HuH-7 (cell line): ENCODE measurements at places on chromosomes 13 and 19.

DNA sequence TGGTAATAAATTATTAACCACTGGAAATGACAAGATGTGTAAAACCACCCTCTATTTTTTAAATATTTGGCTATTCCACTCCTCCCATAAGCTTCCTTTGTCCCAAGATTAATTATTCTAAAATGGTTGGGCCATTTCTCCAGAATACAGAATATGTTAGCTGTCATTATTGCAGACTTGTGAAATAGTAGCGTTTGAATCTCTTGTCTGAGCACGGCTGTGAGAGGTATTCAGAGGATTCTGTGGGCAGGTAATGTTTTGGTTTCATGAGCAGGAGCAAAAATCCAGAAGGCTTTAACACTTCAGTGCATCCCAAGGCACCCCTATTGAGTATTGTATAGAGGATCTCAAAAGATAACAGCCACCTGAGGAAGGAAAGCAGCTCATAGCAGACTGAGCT, 256.0 kb downstream of the UQCRFS1 start:
- DNase-seq: no peak

GRCh38 chr19:18435842-18436670, 1.9 kb downstream of the ISYNA1 start:
- DNase-seq: no peak

GRCh38 chr13:95783747-95784146, 106.8 kb downstream of the DNAJC3 start:
- DNase-seq: no peak

DNA sequence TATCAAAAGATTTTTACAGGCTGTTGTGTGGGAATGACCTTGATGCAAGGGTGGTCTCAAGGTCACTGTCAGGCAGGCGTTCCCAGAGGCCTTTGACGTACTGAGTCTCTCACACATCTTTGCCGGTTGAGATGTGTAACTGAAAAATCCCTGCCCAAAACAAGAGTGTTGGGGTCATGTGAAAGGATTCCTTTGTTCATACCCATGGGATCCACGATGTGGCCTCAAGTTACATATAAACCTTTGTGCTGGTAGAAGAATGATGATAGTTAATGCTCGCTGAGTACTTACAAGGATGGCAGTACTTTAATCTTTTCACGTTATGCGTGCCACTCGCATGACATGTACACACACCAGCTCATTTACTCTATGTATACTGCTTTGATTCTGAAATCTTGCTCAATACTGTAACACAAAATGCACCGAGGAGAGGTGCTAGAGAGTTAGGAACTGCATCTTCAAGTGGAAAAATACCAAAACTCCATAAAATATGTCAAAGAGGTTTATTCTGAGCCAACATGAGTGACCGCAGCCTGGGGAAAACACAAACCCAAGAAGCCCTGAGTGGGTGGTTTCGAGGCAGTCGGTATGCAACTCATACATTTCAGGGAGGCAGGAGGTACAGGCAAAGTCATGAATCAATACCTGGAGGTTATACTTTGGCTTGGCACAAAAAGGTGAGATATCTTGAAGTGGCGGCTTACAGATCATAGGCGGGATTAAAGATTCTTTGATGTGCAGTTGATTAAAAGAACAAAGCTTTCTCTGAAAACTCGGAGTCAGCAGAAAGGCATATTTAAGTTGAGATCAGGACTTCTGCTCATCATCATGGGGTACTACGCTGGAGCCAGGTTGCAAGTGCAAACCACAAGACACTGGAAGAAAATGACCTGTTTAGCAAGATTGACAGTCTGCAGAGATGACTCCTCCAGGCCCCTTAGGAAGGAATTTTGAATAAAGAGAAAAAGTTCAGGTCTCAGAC, 87.4 kb upstream of the ARHGEF7 start:
- no peak for DNase-seq

- DNase-seq: peak; percentile 70
These were observed 1.1 kb upstream of the NR2F6 start for GRCh38 chr19:17246681-17247425.

GRCh38 chr13:23468811-23469210, 35.3 kb upstream of the SACS start:
- DNase-seq: no peak

DNA sequence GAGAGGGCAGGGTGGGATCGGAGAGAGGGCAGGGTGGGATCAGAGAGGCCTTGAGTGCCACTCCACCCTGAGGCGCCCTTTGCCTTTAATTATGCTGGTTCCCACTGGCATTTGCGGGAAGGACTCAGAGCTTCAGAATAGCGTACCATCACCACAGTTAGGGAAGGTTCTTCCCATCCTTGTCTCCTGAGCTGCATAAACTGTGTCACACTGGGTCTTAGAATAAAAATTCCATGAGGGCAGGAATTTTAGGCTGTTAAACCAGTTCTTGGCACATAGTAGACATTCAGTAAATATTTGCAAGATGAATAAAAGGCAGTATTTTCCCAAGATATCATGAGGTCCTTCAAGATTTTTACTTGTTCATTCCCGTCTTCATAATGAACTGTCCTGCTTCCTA, 24.4 kb downstream of the PPP2R1A start:
- no peak for DNase-seq

- no peak for DNase-seq
These were observed 86.1 kb downstream of the EDNRB start for GRCh38 chr13:77832339-77833100.

DNA sequence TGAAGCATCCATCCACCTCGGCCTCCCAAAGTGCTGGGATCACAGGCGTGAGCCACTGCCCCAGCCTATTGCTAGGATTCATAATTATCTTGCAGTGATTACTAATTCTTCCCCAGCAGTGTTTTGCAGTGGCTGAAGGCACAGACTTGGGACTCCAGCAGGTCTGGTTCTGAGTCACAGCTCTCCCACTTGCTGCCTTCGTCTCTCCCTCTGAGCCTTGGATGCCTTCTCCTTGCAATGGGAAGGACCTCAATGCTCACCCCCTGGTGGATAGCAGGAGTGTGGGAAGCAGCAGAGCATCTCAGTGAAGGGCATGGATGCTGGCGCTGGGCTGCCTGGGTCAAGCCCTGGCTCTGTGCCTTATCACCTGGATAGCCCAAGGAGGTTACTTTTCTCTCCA, 37.6 kb upstream of the SHKBP1 start:
- DNase-seq: no peak

DNA sequence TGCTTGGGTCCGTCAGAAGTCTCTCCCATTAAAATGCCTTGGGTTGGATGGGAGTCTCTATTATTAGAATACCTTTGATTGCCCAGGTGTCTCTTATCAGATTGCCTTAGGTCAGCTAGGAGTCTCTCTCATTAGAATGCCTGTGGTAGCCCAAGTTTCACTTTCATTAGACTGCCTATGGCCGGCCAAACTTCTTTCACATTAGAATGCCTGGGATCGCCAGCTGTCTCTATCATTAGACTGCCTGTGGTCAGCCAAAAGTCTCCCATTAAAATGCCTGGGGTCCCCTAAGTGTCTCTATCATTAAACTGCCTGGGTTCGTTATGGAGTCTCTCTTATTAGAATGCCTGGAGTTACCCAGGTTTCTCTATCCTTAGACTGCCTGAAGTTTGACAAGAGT, 1476.7 kb downstream of the UQCRFS1 start:
- no peak for DNase-seq

- DNase-seq: no peak
These were observed 69.3 kb downstream of the LHFPL6 start for GRCh38 chr13:39533651-39534150.

DNA sequence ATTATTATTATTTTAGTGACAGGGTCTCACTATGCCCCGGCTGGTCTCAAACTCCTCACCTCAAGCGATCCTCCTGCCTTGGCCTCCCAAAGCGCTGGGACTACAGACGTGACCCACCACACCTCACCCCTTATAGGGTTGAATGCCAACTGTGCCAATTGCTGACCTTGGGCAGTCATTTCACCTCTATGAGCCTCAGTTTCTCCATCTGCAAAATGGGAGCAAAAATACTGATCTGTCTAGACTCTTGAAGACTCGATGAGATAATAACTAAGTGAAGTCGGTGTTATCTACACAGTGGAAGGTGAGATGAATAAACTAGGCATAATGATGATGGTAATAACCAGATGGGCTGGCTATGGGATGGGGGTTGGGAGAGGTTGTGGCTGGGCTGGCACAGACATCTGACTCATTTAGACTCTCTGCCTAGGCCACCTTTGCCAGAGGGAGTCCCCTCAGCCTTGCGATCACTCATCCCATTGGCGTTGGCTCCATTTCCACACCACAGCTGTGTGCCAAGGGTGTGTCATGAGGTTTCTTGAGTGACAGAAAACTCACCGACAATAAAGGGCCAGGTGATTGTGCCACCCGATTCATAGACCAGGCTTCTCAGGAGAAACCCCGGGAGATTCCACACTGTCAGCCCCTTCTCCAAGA, at the start of gene CASP14:
TSS of gene CASP14 (plus strand) at position 596 of the 657 bp plus-strand sequence. CDS start 2,772 bp downstream, outside the sequence.
- no peak for DNase-seq

DNA sequence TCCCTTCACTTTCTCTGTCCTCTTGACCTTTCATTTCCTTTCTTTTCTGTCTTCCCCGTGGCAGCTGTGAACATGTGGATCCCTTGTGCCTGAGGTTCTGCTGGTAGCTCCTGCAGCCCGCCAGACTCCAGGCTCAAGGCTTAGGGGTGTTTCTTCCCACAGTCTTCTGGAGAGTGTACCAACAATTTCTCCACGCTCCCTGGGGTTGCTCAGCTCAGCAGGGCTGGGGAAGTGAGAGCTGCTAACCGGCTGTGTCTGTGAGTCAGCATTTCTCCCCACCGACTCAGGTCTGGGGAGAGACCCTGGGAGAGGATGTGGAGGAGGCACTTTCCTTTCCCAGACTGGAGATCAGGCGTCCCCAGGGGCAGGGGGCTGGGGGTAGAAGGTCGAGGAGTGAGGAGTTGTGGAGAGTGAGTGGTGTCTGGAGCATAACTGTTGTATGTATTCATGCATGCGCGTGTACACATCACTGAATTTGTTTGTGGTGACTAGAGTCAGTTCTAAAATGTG, 193.6 kb downstream of the KCNRG start:
- DNase-seq: peak; percentile 37

GRCh38 chr19:4618019-4618418, 21.3 kb upstream of the TNFAIP8L1 start:
- no peak for DNase-seq

- no peak for DNase-seq
These were observed 581 bp downstream of the CALR start for GRCh38 chr19:12938779-12939601.

DNA sequence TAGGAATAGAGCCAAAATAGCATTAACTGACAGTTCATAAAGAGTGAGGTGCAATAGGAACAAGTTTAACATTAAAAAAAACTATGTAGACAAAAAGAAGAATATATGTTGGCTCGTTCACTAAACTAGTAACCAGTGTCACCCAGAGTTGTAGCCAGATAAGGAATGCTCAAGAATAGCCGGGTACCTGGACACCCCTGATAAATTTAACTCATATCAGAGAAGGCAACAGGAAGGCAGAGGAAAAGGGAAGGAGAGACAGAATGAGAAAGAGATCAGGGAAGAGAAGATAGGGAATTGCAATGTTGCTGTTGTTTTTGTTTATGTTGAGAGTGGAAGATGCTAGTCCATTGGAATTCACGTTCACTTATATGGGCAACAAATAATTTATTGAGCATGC, 31.6 kb upstream of the KATNAL1 start:
- DNase-seq: no peak

- DNase-seq: peak; percentile 65
These were observed 671 bp downstream of the ZDHHC20 start for GRCh38 chr13:21458451-21458812.

DNA sequence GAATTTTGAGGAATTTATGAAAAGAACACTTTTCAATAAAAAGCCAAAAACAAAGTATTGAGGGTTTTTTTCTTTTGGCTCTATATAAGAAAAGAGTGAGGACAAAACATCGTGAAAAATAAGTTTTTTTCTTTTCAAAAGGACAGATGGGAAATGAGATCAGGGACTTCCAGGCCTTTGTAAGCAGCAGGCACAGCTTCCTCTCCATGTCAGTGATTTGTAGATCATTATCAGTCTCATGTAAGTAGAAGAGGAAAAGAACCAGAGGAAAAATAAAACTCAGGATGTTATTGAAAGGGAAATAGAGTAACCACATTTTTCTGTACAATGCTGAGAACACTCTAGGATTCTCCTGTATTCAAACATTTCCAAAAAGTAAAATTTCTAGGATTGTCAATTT, 29.9 kb downstream of the DOCK9 start:
- no peak for DNase-seq

- no peak for DNase-seq
These were observed 285.8 kb downstream of the MYO16 start for GRCh38 chr13:108915095-108915633.

DNA sequence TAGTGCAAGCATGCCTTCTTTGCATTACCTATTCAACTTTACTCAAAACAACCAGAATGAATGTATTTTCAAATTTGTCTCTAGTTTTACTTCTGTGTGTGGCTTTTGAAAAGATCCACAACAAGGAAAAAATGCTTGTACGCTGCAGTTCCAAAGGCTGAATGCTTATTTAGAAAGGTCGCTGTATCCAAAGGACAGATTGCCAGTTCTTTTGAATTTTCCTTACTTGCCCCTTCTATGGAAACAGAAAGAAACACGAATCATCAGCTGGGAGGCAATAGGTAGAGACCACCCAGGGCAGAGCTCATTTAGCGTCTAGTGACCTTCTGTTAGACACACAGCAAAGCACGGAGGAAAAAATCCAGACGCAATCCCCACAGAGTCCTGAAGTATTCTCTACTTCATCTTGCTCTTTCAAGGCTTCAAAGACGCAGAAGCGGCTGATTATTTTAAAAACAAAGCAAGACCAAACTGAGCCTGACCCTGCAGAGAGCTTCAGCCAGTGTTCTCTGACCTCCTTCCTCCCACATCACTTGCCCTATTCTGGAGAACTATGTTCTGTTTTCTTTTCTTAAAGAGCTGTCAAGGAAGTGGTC, 674.6 kb upstream of the SGCG start:
- no peak for DNase-seq

GRCh38 chr19:5358173-5358800, 17.7 kb upstream of the PTPRS start:
- peak; percentile 40 for DNase-seq

- no peak for DNase-seq
These were observed 1.4 kb downstream of the NOVA2 start for GRCh38 chr19:45972081-45972946.

DNA sequence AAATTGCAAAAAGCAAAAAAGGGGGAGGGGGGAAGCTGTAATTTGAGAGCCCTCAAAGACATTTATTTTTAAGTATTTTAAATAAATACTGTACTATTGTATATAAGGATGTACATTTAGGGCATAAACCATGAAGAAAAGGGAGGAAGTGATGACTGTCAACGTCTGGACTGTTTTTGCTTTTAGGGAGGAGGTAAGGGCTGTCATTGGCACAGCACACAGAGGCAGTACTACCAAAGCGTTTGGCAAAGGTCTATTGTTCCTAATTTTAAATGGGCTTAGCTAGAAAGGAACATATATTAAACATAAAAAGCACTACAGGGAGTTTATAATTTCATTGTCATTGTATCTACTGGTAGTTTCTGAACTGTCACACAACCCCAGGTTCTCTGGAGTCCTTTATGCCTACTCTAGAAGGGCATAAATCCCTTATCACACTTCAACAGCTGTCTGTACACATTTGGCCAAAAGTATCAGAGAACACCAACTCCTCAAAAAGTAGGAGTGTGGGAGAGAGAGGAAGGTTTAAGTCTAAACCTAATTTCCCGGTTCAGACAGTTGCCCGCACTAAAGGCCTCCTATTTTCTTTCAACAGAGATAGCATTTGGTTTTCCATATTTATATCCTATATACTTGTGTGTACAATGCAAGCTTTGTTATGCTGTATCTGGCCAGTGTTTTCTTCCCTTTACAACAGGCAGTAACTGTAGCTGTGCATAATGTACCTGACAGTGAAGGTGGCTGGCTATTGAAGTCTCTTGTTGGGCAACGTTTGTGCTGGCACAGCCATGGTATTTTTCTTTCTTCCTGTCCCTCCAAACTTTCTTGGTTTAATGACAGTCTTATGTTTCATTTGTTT, 406.2 kb downstream of the KLF5 start:
- no peak for DNase-seq
